Progenitor cell of endocrine pancreas (in vitro differentiated cells): ENCODE measurements at places on chromosomes 11 and 22. TPM values are rescaled to one million over a fixed set of nuclear protein-coding genes. Genes with fewer than 3 reads are reported as not detected.

- no peak for DNase-seq
- H3K4me1 ChIP-seq, result no peaks in the 10 kb centered on the region
- no peak overlapping the region for H3K27ac ChIP-seq
- H3K36me3 ChIP-seq, result no peaks in the 10 kb centered on the region
- H3K27me3 ChIP-seq, result peaks cover 8% of the 10 kb centered on the region
- H3K4me3 ChIP-seq, result no peak overlapping the region
Observed at GRCh38 chr22:42673898-42674401, 24.8 kb upstream of the CYB5R3 start.

DNA sequence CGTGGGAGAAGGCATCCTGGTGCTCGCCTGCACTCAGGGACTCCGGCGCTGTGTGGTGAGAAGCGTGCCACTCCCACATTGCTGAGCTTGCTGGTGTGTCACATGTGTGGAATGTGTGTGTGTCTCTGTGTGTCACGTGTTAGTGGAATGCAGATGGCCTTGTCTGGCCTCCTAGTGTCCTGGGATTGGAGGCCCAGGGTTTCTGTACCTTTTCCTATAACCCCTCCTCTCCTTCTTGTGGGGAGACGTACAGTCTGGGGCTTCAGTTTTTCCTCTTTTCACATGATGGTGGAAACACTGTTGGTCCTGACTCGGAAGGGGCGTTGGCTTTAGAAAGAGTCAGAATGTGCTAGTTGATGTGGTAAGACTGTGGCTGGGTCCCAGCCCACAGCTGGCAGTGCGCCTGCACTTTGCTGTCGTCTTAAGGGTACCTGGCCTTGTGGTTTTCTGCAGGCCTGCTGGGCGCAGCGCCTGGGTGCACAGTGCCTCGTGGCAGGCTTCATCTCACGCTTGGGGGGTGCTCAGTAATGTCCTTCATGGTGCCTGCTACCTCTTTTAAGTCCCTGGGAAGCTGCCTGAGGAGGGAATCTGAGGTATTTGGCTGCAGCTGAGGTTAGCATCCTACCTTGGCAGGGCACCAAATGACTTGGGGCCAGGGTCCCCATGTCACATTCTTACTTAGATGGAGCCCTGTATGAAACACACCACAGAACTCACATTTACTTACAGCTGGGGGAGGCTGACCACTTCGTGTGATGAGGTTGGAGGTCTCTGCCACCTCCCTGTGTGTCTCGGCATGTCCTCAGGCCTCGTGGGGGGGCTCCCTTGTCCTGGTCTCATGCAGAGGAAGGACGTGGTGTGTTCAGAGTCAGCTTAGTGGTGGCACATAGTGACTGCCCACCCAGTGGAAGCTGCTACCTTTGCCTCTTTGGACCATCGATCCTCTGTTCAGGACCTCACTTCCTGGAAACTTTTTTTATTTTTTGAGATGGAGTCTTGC, 61.9 kb downstream of the MED15 start:
- H3K27ac ChIP-seq, result no peak overlapping the region
- H3K27me3 ChIP-seq, result no peaks in the 10 kb centered on the region
- no peaks in the 10 kb centered on the region for H3K4me1 ChIP-seq
- no peak overlapping the region for H3K4me3 ChIP-seq

- no peak overlapping the region for H3K27ac ChIP-seq
- no peak for DNase-seq
- no peaks in the 10 kb centered on the region for H3K27me3 ChIP-seq
- peaks cover 15% of the 10 kb centered on the region for H3K4me1 ChIP-seq
Observed at GRCh38 chr22:17152340-17152739, 6.7 kb downstream of the HDHD5 start.

DNA sequence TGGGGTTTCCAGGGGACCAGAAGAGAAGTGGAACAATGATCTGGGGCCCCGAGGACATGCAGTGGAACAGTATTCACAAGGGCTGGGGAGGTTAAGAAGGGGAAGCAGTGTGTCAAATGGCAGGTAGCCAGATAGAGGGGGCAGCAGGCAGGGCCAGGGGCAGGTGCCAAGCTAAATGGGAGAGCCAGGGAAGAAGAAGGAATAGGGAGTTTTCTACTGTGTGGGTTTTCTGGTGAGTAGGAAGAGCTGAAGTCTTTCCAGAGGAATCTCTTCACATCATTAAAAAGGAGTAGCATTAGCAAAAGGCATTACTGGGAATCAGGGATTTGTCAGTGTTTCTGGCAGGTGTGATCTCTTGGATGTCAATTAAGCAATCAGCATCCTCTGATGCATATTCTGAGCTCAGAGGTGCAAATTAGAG, 55.8 kb downstream of the IRAG1 start:
- no peak overlapping the region for H3K4me3 ChIP-seq
- H3K36me3 ChIP-seq, result no peaks in the 10 kb centered on the region
- no peak for DNase-seq
- no peak overlapping the region for H3K27ac ChIP-seq

DNA sequence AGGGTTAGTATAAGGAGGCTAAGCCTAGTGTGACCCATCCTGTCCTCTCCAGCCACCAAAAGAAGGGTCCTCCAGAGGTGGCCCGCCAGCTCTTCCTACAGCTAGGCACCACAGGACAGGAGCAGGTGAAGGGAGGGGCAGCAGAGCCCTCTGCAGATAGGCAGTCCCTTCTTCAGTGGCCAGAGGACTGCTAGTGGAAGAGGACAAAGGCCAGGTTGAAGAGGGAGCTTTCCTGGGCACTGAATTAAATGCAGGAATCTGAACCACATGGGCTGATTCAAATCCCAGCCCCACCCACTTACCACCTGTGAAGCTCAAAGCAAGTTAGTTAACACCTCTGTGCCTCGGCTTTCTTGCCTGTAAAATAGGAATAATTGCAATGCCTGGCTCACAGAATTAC, 409.5 kb downstream of the NXPE2 start:
- peaks cover 2% of the 10 kb centered on the region for H3K4me1 ChIP-seq
- H3K27me3 ChIP-seq, result peaks cover 9% of the 10 kb centered on the region
- H3K36me3 ChIP-seq, result no peaks in the 10 kb centered on the region
- no peak overlapping the region for H3K4me3 ChIP-seq
- H3K27ac ChIP-seq, result no peak overlapping the region
- no peak for DNase-seq

DNA sequence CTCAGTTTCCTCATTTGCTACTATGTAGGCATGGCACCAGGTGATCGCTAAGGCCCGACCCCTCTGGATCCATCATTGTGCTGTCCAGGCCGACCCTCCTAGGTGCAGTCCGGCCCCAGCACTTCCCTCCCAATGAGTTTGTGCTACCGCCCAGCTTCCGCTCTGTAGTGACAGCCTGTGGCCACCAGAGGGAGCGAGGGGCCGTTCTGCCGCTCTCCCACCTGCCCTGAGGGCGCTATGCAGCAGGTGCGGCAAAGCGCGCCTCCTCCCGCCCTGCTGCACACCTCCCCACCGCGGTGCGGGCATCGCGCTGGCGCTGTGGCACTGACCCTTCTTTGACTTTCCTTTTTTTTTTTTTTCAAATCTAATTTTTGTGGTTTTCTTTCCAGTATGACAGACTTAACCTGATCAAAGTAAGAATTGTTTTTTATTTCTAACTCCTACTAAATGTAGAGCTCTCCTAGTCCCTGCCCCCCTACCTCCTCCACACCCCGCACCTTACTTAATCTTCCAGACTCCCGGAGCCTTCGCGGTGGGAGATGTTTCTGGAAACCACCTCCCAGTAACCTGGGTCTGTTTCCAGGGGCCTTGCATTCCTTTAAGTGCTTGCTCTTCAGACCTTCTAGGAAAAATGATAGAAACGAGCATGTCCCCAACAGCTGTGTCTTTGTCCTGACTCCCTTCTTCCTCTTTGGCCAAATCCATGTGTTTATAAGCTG, 73.7 kb downstream of the SCN3B start:
- H3K36me3 ChIP-seq, result no peaks in the 10 kb centered on the region
- DNase-seq, result peak; percentile 75
- H3K4me3 ChIP-seq, result peak overlapping the region; percentile 41
- peaks cover 16% of the 10 kb centered on the region for H3K4me1 ChIP-seq
- peaks cover 24% of the 10 kb centered on the region for H3K27me3 ChIP-seq
- H3K27ac ChIP-seq, result peak overlapping the region; percentile 53

- peaks cover 5% of the 10 kb centered on the region for H3K36me3 ChIP-seq
- H3K4me1 ChIP-seq, result peaks cover 20% of the 10 kb centered on the region
- no peak overlapping the region for H3K4me3 ChIP-seq
- DNase-seq, result no peak
Observed at GRCh38 chr11:62539238-62539925, 7.2 kb downstream of the AHNAK start.

GRCh38 chr11:82864268-82864667, 36.0 kb downstream of the PRCP start:
- no peak overlapping the region for H3K4me3 ChIP-seq
- no peak overlapping the region for H3K27ac ChIP-seq
- H3K4me1 ChIP-seq, result peaks cover 19% of the 10 kb centered on the region
- no peaks in the 10 kb centered on the region for H3K27me3 ChIP-seq

GRCh38 chr11:113308601-113309000, 5.8 kb upstream of the TTC12 start:
- no peaks in the 10 kb centered on the region for H3K36me3 ChIP-seq
- DNase-seq, result no peak
- no peak overlapping the region for H3K4me3 ChIP-seq
- H3K4me1 ChIP-seq, result no peaks in the 10 kb centered on the region
- peaks cover 35% of the 10 kb centered on the region for H3K27me3 ChIP-seq
- H3K27ac ChIP-seq, result no peak overlapping the region

GRCh38 chr11:59957094-59957493, 6.7 kb upstream of the OOSP4A start:
- H3K36me3 ChIP-seq, result no peaks in the 10 kb centered on the region
- H3K4me3 ChIP-seq, result no peak overlapping the region
- DNase-seq, result no peak
- peaks cover 16% of the 10 kb centered on the region for H3K4me1 ChIP-seq
- no peaks in the 10 kb centered on the region for H3K27me3 ChIP-seq

GRCh38 chr22:42869888-42870480, 12.9 kb upstream of the ARFGAP3 start:
- no peak overlapping the region for H3K4me3 ChIP-seq
- no peaks in the 10 kb centered on the region for H3K4me1 ChIP-seq
- no peak overlapping the region for H3K27ac ChIP-seq
- no peak for DNase-seq
- peaks cover 5% of the 10 kb centered on the region for H3K36me3 ChIP-seq

- no peaks in the 10 kb centered on the region for H3K36me3 ChIP-seq
Observed at GRCh38 chr11:1205121-1205986, 17.5 kb upstream of the MUC5B start.

Gene MMP13
- not detected in 2 replicates for total RNA-seq

Gene MYBPC3
- 0.10 and 0.22 TPM in 2 replicates for total RNA-seq

Gene APBB1
- 64.2 and 71.4 TPM in 2 replicates for total RNA-seq

Gene ARFIP2
- 77.0 and 78.1 TPM in 2 replicates for total RNA-seq

Gene HEPHL1
- not detected in 2 replicates for total RNA-seq

Gene CACNA1I
- 0.24 and 0.41 TPM in 2 replicates for total RNA-seq

Gene CASP5
- total RNA-seq, result not detected in 2 replicates

Gene HBG1
- total RNA-seq, result not detected in 2 replicates
